AG09319 (cell line): ENCODE measurements at places on chromosomes 7 and 10.

GRCh38 chr10:61812052-61812721 lies 89.3 kb upstream of the ARID5B start:
- no peak for DNase-seq

DNA sequence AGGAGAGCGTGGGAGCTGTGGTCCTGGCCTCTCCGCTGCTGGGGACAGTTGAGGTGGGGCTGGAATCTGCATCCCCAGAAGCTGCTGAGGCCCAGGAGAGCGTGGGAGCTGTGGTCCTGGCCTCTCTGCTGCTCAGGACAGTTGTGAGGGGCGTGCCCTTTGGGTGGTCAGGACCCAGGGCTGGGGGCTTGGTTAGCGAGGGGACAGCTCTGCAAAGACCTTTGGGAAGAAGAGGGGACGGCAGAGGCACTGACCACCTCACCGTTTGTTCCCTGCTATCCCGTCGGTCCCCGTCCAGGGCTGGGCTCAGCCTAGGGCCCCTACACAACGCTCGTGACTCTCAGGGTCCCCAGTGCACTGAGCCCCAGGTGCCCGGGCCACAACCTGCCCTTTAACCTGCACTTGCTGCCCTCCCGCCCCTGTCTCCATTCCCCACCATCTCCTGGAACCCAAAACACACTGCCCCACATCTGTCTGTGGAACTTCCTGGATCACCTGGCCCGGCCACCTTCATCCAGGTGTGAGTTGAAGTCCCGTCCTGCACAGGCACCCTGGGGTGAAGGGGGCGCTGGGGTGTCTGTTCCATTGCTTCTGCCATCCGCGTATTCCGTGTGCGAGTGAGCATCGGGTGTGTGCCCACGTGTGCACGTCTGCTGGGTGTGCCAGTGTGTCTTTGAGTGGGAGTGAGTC lies 14.1 kb downstream of the FOXL3 start:
- no peak for DNase-seq

- DNase-seq: no peak
Measured at GRCh38 chr7:36082216-36082615, 70.8 kb upstream of the EEPD1 start.

DNA sequence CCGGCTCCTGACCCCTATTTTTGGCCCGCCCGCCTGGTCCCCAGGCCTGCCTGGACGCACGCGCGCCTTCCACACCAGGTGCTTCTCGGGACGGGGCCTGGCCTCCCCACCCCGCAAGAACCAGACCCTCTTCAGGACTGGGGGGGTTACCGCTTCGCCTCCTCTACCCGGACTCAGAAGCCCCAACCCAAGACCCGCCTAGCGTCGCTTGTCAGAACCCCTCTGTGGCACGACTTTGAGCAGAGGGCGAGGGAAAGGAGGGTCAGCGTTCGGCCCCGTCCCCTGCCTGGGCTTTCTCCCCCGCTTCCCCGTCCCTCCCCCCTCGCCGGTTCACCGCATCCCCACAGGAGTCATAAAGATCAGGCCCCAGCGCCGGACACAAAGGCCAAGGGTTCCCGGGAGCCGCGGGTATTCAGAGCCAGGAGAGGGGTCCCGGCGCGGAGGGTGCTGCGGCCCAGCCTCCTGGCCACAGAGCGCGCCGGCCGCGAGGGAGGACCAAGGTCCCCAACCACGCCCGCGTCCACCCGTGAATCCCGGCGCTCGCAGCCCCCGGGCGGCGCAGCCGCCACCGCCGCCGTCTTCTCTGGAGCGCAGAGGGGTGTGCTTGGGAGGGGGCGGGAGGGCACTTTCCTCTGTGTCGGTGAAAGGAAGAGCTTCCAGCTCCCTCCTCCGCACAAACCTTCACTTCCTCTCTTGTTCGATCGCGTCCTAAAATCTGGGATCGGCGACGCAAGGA lies 351.9 kb downstream of the DNAJB6 start:
- no peak for DNase-seq

GRCh38 chr10:117960345-117960935 lies 86.3 kb downstream of the RAB11FIP2 start:
- no peak for DNase-seq

- DNase-seq: no peak
Measured at GRCh38 chr7:55156919-55157763, 138.3 kb downstream of the EGFR start.

DNA sequence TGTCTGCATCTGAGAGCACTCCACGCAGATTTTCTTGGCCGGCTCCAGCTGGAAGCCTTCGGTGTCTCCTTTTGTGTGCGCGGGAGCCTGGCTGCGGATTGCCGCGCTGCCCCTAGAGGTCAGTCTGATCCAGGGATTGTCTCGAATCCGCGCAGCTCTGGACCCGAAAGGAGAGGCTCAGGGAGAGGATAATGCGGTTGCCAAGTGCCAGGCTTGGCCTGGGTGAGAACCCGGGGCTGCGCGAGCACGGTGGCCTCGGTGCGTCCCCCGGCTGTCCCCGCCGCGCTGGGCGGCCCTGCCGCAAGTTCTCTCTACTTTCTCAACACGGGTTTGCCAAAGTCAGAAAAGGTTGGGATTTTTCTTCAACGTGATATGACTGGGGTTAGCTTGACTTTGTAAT lies 140.9 kb downstream of the ADCYAP1R1 start:
- DNase-seq: no peak

DNA sequence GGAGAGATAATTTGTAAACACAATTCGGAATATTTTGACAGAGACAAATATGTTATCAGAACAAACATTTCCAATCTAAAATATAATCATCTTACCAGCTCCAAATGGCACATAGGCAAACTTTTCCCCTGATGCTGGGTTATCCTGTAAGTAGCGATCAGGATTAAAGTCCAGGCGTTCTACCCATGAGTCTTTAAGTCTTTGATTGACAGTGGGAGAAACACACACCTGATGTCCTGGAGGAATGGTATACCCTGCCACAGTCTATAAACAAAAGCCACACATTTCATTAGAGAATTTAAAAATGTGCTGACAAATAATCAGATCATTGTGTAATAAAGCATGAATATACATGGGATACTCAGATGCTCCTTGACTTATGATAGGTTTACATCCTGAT lies 17.3 kb downstream of the CYP51A1 start:
- DNase-seq: no peak

GRCh38 chr10:773562-774161 lies 84.2 kb upstream of the DIP2C start:
- DNase-seq: no peak

DNA sequence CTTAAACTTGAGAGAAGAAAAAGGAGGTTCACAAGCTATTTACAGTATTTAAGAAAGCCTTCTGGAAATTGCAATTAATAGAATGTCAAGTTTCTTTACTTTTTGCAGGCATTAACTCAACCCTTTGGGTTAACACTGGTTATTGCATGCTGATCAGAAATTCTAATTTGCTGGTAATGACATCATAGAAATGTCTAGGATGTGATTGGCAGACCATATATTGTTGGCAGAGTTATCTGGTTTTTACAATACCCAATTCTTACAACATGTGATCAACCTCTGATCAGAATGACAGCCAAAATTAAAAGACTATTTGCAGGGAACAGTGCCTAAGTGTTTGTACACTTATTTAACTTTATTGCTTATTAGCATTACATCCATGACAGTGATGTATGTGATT lies 1.6 kb upstream of the CASD1 start:
- DNase-seq: no peak

GRCh38 chr7:73892003-73892999 lies 31.3 kb downstream of the TMEM270 start:
- DNase-seq: no peak

- DNase-seq: no peak
Measured at GRCh38 chr7:101362334-101363195, at the start of gene COL26A1. COL26A1 (plus strand) TSS chr7:101362875; CDS start chr7:101363033, 158 bp downstream.

DNA sequence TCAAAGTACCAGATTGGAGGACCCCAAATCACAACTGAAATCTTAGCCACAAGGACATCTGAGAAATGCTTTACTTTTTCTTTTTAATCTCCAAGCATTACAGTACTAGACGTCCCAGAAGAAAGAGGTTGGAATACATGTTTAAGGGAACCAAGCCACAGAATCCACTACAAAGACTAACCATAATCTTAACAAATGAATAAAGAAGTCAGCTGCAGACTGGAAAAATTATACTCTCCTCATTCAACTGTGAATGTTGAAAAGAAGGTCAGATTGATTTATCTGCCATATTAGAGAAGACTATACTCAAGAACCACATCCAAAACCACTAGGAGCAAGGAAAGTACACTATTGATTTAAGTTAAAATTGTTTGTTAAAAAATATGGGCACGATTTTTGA lies 102.1 kb upstream of the ABCB5 start:
- DNase-seq: no peak

GRCh38 chr7:33035776-33036175 lies 26.8 kb downstream of the NT5C3A start:
- DNase-seq: no peak

GRCh38 chr10:129758207-129759021 lies 205.7 kb downstream of the EBF3 start:
- DNase-seq: no peak

GRCh38 chr7:140349144-140349771 lies 49.1 kb downstream of the SLC37A3 start:
- DNase-seq: no peak

GRCh38 chr10:102147561-102147960 lies 4.6 kb upstream of the NOLC1 start:
- no peak for DNase-seq

- DNase-seq: no peak
Measured at GRCh38 chr7:110400411-110400810, 690.5 kb upstream of the LRRN3 start.

DNA sequence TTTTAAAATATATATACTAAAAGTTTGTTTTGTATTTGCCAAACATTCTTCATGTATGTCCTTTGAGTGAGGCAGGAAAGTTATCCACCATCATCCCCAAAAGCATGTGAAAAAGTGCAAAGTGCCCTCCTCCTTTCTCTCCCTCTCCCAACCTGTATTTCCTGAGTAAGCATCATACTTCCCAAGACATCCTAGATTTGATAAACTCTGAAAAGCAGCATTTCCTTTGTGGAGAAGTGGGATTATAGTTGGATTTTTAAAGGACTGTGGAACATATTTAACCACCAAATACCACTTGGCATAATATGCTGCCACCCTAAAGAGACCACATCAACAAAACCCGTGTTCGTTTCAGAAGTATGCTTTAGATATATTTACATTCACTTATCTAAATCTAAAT lies 36.9 kb downstream of the NET1 start:
- DNase-seq: no peak

DNA sequence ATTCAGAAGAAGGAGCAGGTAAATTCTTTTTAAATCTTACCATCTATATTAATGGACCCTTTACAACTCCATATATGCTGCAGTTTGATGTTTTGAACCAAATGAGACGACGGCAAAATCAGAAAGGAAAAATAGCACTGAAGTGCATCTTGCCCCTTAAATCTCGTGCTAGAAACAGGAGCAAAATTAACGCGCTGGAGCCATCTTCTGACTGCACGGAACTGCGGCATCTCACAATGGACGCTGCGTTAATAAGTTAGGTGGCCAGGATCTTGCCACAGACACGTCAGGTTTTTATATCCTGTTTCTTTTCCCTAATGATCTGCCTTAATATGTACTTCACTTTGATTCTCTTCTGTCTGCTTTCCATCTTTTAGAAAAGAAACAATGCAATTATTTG lies 354.5 kb downstream of the TFEC start:
- DNase-seq: no peak

GRCh38 chr7:128838109-128838779 lies 8.0 kb downstream of the FLNC start:
- DNase-seq: no peak

GRCh38 chr7:145263886-145264285 lies 428.0 kb upstream of the TPK1 start:
- DNase-seq: no peak

DNA sequence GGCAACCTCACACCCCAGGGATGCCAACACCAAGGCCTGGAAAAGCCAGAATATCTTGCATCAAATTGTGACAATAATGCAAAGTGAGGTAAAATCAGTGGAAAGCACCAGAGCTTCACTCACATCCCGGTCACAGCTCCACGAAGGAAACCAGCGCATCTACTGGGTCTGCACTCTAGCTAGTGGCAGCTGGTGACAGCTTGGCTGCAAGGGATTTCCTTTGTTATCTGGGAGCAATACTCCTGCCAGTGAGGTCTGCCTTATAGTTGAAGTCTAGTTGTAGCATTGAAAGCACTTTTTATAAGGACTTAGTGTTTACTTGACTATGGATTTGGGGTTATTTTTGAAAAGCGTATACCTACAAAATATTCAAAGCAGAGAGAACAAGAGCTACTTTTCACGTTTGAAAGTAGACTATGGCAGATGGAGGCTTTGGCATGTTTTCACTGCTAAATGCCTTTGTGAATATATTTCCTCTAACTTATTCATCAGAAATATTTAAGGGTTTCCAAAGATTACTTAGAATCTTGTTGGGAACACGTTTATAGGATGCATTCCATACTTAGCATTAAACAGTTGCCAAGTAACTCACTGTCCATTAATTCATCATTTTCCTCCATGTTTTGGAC lies 26.1 kb downstream of the WDFY4 start:
- DNase-seq: no peak

- DNase-seq: no peak
Measured at GRCh38 chr7:88151119-88151790, 68.6 kb downstream of the SRI start.

- DNase-seq: no peak
Measured at GRCh38 chr7:131431289-131431688, 103.6 kb downstream of the MKLN1 start.

- DNase-seq: no peak
Measured at GRCh38 chr10:48335788-48336187, 29.3 kb downstream of the MAPK8 start.

DNA sequence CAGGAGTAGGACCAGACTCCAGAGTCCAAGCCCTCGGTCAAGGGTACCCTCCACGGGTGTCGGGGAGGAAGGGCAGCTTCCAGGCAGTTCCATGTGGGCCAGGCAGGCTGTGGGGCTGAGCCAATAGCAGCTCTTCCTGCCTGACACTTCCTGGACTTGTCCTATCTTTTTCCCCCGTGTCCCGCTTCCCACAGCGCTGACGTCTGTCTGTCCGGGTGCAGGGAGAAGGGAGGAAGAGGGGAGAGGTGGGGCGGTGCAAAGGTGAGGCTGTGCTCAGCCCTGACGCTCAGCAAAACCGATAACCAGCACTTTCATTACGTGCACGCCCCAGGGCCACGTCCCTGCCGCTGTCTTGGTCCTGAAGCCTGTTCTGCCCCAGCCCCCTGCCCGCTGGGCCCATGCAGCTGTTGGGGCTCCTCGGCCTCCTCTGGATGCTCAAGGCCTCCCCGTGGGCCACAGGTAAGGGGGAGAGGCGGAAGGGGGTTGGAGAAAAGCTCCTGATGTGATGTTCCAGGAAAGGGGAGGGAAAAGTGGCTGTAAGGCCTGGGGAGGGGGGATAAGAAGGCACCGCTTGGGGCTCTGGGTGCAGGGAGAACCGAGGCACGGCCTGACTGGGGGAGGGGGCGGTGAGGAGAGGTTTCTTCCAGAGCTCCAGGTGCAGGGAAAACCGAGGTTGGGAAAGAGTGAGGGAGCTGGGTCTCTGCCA lies at the start of gene MUC3A:
TSS of gene MUC3A (plus strand) at position 308 of the 706 bp plus-strand sequence. CDS start at position 399, 91 bp downstream.
- no peak for DNase-seq

GRCh38 chr7:127650847-127651555 lies 993 bp upstream of the SND1 start:
- no peak for DNase-seq

GRCh38 chr10:103911021-103911459 lies 6.9 kb downstream of the STN1 start:
- DNase-seq: no peak

- DNase-seq: no peak
Measured at GRCh38 chr10:29761916-29762315, 127.1 kb upstream of the SVIL start.

GRCh38 chr10:86918022-86918471 lies 39.4 kb downstream of the MMRN2 start:
- no peak for DNase-seq
